ENCODE measurements at places on chromosomes 6 and 20.

- DNase-seq = no peak
- H3K4me1 ChIP-seq = peaks cover 30% of the 10 kb centered on the region
- no peak overlapping the region for H3K27ac ChIP-seq
- H3K4me3 ChIP-seq = no peak overlapping the region
Observed at GRCh38 chr6:158909938-158910337, 90.1 kb downstream of the RSPH3 start.

DNA sequence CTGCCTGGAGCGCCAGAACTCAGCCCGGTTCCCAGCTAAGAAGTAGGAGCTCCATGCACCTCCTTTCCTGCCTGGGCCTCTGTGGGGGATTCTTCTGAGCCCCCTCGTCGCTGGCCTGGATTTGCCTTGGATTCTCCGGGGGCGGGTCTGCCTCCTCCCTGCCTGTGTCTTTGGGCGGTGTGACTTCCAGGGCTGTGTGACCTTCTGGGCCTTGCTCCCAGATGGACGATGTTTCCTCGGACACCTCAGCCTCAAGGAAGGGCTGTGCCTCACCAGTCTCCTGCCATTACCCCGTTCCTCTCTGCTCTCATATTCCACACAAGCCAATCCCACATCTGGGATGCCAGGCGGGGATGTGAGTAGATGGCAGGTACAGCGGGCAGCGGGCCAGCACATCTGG lies 76.8 kb downstream of the ERMARD start:
- peaks cover 4% of the 10 kb centered on the region for H3K4me1 ChIP-seq
- DNase-seq = peak; percentile 14
- H3K27ac ChIP-seq = no peak overlapping the region
- peaks cover 41% of the 10 kb centered on the region for H3K27me3 ChIP-seq
- H3K36me3 ChIP-seq = no peaks in the 10 kb centered on the region

GRCh38 chr20:63219866-63220521 lies 4.1 kb upstream of the YTHDF1 start:
- no peak overlapping the region for H3K27ac ChIP-seq
- H3K4me1 ChIP-seq = peaks cover 12% of the 10 kb centered on the region
- H3K36me3 ChIP-seq = peaks cover 5% of the 10 kb centered on the region
- DNase-seq = no peak

DNA sequence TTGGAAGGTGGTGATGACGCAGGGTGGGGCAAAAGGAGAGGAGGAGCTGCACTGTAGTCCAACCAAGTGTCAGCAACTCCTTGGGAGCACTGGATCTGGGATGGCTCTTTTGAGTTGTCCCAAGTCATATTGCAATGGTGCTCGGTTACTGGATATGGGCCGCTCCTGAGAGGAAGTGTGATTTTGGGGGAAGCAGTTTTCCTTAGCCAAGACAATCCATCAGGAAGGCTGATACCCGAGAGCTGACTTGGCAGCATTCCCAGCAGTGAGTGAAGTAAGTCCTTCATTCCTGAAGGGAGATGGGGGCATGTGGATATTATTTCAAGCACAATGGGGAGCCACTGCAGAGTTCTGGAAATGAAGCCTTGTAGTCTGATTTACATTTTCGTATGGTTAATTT lies 354.1 kb downstream of the RFPL4B start:
- no peak overlapping the region for H3K4me3 ChIP-seq
- H3K36me3 ChIP-seq = no peaks in the 10 kb centered on the region
- H3K27me3 ChIP-seq = no peaks in the 10 kb centered on the region
- H3K4me1 ChIP-seq = no peaks in the 10 kb centered on the region
- no peak overlapping the region for H3K27ac ChIP-seq
- no peak for DNase-seq

DNA sequence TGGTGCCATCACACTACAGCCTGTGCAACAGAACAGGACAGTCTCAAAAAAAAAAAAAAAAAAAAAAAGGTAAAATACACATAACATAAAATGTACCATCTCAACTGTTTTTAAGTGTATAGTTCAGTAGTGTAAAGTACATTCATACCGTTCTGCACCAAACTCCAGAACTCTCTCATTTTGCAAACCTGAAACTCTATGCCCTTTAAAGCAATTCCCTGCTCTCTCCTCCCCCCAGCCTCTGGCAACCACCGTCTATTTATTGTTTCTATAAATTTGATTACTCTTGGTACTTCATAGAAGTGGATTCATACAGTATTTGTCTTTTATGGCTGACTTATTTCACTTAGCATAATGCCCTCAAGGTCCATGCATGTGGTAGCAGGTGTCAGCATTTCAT lies 12.9 kb downstream of the RIPOR2 start:
- H3K27ac ChIP-seq = peak overlapping the region; percentile 82
- H3K4me3 ChIP-seq = peak overlapping the region; percentile 48
- peaks cover 91% of the 10 kb centered on the region for H3K4me1 ChIP-seq
- peaks cover 78% of the 10 kb centered on the region for H3K36me3 ChIP-seq
- H3K27me3 ChIP-seq = no peaks in the 10 kb centered on the region
- DNase-seq = no peak

DNA sequence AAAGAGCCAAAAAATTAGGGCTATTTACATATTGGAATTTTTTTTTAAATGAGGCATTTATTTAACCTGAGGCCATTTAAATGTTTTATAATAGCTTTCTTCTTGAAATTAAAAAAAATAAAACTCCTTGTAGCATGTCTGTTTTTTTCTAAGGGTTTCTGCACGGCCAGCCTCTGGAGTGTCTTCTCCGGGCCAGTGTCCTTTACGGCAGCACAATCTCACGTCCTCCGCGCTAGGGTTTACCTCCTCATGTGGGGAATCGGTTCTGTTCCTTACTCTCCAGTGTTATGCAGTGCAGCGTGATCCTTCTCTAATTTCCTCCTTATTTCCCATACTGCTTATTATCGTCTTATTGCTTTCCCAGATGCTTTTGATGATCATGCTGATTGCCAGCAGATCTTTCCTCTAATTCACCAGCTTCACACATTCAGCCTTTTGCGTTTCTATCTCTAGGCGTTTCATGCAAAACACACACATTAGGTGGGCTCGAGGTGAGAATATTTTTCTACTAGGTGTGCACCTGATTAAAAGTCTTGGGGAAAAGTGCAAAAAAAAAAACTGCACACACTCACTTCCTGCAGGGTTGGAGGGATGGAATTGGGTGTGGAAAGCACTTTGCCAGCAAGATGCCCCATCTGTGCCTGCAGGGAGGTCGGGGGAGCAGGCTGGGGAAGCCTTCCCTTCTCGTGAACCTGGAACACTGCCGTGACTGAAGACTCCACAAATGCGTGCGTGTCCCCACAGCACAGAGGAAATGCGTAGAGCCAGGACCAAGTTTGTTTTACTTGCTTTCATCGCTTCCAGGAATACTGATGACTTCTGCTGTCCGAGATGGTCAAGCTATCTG lies 56.1 kb downstream of the PSMG4 start:
- no peaks in the 10 kb centered on the region for H3K36me3 ChIP-seq
- H3K4me1 ChIP-seq = peaks cover 18% of the 10 kb centered on the region
- H3K4me3 ChIP-seq = no peak overlapping the region
- DNase-seq = no peak

DNA sequence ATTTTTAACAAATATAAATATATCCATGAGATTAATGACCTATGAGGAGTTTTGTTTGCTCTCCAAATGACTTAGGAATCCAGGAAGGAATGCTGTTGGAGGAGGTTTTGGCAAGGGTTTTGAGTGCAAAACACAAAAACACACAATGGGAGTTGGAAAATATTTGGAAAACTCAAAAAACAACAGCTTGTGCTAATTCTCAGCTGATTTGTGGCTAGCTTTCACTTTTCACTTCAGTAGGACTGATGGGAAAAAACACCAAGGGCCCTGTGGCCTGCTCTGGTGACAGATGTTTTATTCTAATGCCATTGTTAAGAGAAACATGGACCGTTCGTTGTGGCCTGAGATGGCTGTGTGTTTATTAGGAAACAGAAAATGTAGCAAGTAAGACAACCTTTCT lies 113.9 kb downstream of the ALDH8A1 start:
- no peaks in the 10 kb centered on the region for H3K36me3 ChIP-seq
- no peak for DNase-seq
- H3K27me3 ChIP-seq = peaks cover 8% of the 10 kb centered on the region

DNA sequence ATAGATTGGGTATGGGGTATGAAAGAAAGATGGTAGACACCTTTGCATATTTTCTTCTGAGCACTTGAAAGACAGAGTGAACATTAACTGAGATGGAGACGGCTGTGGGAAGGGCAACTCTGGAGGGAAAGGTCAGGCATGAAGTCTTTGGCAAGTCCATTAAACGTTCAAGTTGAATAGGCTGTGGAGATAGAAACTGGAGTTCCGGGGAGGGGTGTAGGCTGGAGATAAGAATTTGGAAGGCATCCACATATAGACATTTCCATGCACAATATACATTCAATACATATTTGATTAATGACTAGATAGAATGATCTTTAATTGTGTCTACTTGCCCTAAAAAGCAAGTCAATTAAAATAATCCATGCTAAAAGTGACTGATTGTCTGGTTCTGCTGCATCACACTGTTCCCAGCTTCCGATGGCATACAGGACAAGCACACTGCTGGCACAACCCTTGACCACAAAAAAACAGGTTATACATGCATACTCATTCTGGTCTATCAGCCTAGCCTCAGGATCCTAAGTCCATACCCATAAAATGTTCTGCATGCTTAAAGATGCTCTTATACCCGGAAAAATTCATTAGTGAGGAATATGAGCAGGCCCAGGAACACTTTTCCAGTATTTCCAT lies 1.9 kb upstream of the MYLK4 start:
- H3K4me3 ChIP-seq = no peak overlapping the region
- H3K27ac ChIP-seq = no peak overlapping the region
- DNase-seq = no peak
- H3K36me3 ChIP-seq = no peaks in the 10 kb centered on the region
- H3K27me3 ChIP-seq = peaks cover 50% of the 10 kb centered on the region

GRCh38 chr20:58596750-58597248 lies 54.3 kb upstream of the STX16 start:
- no peaks in the 10 kb centered on the region for H3K36me3 ChIP-seq
- no peak overlapping the region for H3K27ac ChIP-seq
- no peaks in the 10 kb centered on the region for H3K4me1 ChIP-seq
- no peak for DNase-seq
- no peak overlapping the region for H3K4me3 ChIP-seq

DNA sequence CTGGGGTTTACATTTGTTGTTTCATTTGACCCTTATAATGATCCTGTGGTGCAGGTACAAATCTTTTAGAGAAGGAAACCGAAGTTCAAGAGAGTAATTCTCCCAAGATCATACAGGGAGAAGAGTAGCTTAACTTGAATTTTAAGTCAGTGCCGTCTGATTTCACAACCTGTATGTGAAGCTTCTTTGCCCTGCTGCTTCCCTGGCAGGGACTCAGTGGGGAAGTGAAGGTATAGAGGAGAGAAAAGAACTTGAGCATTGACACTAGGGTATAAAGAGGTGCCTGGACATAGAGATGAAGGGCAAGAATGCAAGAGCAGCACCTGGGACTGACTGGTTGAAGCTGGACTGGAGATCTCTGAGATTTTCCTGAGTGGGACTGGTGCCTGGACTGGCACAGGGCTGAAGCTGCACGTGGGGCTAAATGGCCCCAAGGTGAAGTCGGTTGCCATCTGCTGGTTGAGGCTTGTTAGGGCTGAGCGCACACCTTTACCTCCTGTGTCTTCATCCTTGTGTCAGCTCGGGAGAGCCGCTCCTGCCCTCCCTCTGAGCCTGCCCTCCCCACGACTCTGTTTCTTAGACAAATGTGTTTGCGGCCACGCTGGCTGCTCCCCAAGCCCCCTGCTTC lies 41.8 kb downstream of the FARS2 start:
- H3K27ac ChIP-seq = peak overlapping the region; percentile 20
- H3K4me3 ChIP-seq = no peak overlapping the region
- H3K36me3 ChIP-seq = no peaks in the 10 kb centered on the region

DNA sequence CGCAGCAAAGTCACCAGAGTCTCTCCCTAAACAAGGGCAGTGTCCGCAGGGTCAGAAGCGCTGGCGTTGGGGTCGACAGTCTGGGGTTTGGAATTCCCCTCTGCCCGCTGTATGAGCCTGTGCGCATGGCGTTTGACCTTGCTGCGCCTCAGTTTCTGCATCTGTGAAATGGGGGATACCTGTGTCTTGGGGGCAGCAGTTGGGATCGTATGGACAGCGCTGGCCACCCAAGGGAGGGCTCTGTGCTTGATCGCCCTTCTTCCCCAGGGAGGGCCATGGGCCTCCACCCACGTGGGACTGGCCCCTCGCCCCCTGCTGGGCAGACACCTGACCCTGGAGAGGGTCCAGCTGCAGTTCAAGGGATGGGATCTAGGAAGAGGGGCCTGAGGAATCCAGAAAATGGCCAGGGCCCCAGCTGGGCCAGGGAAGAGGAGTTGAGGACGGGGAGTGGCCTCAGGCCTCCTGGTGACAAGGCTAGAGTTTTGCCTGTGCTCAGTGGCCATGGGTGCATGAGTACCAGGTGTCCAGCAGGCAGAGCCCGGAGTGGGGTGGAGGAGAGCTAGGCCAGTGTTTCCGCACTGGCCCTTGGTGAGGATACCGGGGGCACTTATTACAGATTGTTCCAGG lies 26.4 kb upstream of the PHACTR3 start:
- peaks cover 51% of the 10 kb centered on the region for H3K27me3 ChIP-seq
- H3K36me3 ChIP-seq = no peaks in the 10 kb centered on the region
- H3K27ac ChIP-seq = no peak overlapping the region
- H3K4me3 ChIP-seq = no peak overlapping the region
- H3K4me1 ChIP-seq = no peaks in the 10 kb centered on the region

- no peak for DNase-seq
- peaks cover 2% of the 10 kb centered on the region for H3K27me3 ChIP-seq
- H3K4me1 ChIP-seq = no peaks in the 10 kb centered on the region
- no peak overlapping the region for H3K4me3 ChIP-seq
- H3K36me3 ChIP-seq = no peaks in the 10 kb centered on the region
- H3K27ac ChIP-seq = no peak overlapping the region
Observed at GRCh38 chr20:59624401-59624800, 20.1 kb downstream of the PHACTR3 start.

DNA sequence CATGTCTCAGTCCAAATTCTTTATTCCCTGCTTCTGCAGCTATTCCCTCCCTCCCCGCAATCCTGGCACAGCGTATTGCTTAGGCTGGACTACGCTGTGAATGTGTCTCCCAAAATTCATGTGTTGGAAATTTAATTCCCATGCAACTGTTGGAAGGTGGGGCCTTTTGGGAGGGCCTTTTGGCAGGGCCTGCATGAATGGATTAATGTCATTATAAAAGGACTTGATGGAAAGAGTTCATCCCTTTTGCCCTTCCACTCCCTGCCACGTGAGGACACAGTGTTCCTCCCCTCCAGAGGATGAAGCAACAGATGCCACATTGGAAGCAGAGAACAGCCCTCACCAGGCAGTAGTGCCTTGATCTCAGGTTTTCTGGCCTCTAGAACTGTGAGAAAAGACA lies 20.4 kb upstream of the NOTCH4 start:
- DNase-seq = no peak
- H3K27me3 ChIP-seq = no peaks in the 10 kb centered on the region
- no peak overlapping the region for H3K4me3 ChIP-seq
- peaks cover 25% of the 10 kb centered on the region for H3K4me1 ChIP-seq

DNA sequence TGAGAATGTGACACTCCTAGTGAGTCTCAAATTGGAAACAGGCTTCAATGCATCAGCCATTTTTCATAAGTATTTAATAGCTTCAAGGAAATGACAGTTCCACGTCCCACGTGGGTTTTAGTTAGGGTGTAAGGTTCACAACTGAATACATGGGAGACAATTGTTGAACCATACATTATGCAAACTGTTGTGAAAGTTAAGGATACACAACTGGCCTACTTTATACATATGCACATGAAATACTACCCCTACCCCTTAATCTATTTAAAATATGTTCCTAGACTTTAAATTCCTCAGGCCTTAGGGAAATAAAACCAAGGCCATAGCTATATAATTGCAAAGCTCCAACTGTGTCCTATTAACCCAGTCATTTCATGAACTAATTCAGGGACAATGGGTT lies 436.1 kb downstream of the BTBD3 start:
- H3K36me3 ChIP-seq = no peaks in the 10 kb centered on the region
- H3K27ac ChIP-seq = no peak overlapping the region
- no peak for DNase-seq
- H3K4me1 ChIP-seq = no peaks in the 10 kb centered on the region
- no peaks in the 10 kb centered on the region for H3K27me3 ChIP-seq
